ENCODE measurements at places on chromosomes 11 and 22. TPM values are rescaled to one million over a fixed set of nuclear protein-coding genes. Genes with fewer than 3 reads are reported as not detected.

GRCh38 chr11:75351791-75352587 lies 528 bp upstream of the ARRB1 start:
- peak; percentile 84 for DNase-seq

DNA sequence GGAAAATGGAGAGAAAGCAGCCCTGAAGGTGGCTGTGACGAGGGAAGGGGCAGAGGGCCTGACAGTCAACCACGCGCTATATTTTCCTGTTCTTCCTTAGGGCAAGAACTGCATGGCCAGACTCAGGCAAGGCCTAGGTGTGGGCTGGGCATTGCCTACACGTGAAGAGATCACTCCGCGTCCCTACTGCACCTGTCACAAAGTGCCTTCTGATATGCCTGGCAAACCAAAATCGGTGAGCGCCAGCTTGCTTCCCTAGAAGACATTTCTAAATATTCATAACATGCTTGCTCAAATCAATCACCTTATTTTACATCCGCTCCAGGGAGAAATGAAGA lies 6.3 kb downstream of the TMEM121B start:
- DNase-seq = no peak

DNA sequence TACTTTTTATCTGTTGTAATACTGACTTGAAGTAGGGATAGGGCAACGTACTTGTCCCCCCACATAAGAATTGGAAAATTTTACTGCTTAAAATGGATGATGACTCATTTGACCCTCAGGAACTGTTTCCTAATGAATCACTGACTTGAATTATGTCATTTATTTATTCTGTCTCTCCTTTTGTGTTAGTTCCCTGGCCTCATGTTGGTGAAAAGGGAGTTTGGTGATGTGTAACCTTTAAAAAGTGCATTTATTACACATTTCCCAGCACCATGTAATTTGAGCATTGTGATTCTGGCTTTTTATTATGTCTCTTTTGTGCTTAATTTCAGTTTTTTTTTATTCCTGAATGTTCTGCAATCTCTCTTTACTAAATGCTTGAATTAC lies 20.3 kb upstream of the PGM2L1 start:
- no peak for DNase-seq

Gene C22orf31
- total RNA-seq = not detected

DNA sequence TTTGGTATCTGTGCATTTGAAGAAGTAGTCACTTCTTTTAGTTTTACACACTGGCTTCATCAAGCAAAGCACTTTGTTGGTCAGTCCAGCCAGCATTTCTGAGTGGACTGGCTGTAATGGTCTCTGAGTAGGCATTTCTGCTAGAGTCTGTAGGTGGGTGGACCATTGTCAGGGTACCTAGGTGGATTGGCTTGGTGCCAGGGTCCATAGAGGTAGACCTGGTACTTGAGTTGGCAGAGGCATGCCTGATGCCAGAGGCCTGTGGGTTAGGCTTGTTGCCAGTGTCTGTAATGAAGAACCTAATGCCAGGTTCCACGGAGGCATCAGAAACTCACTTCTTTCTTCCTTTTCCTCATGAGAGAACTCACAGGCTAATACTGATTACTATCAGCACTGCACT lies 157.9 kb upstream of the C11orf87 start:
- no peak for DNase-seq

GRCh38 chr11:117944554-117944953 lies 15.4 kb upstream of the TMPRSS13 start:
- DNase-seq = no peak

All from Right ventricle myocardium superior (tissue), 1 donor.